ENCODE measurements at places on chromosomes 1 and 21.

DNA sequence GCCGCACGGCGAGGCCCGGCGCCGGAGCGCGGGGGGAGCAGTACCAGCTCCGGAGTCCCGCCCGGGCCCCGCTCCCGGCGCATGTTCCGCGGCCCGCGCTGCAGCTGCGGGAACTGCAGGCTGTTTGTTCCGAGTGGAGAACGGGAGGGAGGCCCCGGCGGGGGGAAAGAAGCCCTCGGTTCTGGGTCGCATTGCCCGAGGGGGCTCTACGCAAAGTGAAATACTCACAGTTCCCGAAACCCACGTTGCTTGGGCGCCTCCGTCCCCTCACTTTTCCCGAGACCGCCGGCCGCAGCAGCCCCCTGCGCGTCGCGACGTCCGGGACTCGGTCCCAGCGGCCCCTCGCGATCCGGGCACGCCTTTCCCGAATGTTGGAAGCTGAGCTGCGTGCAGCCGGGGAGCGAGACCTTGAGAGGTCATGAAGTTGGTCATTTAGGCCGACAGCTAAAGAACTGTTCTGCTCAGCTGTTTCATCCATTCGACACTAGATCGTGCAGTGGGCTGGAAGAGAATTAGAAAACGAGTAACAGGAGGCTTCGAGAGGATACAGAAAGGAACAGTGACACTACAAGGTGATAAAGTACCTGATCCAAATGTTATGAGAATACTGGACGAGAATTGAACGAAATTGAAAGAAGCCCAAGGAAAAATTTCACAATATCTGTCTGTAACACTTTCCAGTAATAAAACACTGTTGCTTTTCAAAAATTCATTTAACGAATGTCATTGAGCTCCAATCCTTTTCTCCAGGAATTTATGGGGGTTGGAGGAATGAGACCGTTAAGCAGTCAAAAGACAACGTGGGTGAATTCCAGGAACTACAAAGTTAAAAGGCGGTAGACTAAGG is 657 bp upstream of the LIN9 start:
- no peak for DNase-seq

DNA sequence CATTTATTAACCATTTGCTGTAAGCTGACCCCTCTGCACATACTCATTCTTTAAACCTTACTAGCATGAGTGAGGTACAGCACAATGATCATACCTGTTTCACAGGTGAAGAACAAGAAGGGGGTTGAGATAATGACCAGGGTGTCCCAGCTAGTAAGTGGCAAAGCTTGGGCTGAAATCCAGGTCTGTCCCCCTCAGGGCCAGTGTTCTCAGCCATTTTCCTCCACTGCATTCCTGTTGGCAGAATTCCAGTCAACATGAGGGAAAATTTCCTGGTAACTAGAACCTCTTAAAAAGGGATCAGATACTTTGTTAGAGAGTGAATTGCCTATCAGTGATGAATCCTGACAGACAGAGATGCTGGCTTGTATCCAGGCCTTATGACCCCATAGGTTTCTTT is 48.1 kb downstream of the SPATA46 start:
- no peak for DNase-seq

GRCh38 chr1:27274204-27274603 is 39.8 kb downstream of the WDTC1 start:
- no peak for DNase-seq

DNA sequence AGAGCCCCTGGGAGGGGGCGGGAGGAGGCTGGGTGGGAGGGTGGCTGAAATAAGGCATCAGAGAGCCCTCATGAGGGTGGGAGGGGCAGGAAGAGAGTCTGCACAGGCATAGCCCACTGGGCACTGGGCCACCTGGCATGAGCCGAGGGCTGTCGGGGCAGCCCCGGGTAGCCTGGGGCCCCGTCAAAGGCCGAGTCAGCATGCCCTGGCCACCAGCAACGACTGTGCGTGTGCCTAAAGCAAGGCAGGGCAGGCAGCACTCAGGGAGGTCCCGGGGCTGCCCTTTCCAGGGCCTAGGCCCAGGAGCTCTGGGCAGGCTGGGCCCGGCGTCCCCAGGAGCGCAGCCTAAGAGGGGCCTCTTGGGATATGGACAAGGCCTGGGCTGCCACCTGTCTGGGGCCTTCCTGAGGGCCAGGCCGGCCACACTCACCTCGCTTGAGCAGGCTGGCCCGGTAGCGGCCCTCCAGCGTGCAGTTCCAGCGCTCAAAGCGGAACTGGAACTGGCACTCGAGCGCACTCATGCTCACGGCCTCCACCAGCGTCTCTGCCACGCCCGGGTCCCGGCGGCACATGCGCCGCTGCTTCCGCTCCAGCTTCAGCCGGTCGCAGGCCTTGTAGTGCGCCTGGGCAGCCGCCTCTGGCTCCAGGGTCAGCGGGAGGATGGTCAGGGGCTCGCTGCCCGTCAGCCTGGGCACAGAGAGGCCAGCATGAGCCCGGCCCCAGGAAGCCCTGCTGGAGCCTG is 22.7 kb downstream of the WNT9A start:
- no peak for DNase-seq

GRCh38 chr1:165644064-165644735 is 13.2 kb downstream of the MGST3 start:
- no peak for DNase-seq

DNA sequence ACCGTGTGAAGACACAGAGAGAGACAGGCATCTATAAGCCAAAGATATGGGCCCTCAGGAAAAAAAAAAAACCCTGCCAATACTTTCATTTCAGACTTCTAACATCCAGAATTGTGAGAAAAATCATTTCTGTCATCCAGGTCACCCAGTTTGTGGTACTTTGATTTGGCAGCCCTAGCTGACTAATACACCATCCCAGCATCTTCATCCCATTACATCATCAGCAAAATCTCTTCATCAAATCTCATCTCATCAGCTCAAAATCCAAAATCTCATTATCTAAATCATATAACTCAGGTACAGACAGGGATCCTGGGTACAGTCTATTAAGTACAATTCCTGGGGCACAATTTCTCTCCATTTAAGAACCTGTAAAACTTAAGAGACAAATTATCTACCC is 51.9 kb upstream of the GJA8 start:
- DNase-seq = no peak

DNA sequence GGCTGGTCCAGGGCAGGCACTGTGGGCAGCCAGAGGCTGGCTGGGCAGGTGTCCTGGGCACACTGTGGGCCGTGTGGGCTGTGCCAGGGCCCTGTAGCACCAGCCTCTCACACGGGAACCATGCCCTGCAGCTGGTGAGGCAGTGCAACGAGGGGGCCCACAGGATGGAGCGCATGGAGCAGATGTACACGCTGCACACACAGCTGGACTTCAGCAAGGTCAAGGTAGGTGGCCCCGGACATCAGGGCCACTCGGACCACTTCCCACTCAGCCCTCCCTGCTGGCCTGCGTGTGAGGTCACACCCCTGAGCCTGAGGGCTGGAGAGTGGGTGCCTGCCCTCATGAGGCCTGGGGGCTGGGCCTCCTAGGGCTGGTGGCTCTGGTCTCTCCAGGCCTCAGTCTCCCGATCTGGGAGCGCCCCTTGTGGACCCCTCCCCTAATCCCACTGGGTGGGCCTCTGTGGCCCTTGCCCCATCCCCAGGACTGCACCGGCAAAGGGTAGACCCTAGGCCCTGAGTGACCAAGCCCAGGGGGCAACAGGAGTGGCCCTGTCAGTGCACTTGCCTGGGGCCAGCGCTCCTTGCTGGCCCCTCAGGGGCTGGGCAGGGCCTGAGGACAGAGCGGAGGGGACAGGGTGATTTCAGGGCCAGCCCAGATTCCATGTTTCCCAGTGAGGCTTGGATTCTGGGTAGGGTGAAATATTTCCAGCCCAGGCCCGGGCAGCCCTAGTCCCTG is 21.5 kb downstream of the ARHGEF16 start:
- no peak for DNase-seq

GRCh38 chr1:160271025-160271424 is 8.7 kb upstream of the DCAF8 start:
- DNase-seq = no peak

DNA sequence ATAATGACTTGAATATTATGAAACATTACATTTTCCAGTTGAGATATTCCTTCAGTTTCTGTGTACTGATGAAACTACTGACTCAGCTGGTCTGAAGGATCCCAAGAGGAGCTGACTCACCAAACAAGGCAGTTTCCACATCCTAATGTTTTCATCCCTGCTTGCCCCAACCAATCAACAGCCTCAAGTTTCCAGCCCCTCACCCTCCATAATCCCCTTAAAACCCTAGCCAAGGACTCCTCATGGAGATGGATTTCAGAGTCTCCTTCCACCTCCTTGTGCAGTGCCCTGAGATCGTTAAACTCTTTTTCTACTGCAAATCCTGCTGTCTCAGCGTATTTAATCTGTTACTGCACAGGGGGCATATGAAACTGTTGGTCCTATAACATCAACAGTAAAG is 83.1 kb upstream of the HAO2 start:
- DNase-seq = no peak

DNA sequence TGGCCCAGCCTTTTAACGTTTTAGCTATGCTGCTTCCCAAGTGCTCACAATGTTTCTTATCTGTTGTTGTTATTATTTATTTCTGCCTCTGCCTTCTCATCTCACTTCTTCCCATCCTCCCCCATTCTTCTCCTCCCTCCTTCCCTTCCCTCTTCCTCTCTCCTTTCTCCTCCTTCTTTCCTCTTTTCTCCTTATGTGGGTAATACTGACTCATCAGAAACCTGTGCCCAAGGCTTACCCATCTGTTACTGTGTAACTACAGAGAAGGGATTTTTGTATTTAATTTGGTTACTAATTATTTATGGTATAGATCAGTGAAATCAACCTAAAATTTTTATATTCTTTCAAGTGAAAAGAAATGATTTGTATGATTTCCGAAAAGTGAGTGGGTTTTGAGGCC is 120.3 kb downstream of the KCNK2 start:
- no peak for DNase-seq

DNA sequence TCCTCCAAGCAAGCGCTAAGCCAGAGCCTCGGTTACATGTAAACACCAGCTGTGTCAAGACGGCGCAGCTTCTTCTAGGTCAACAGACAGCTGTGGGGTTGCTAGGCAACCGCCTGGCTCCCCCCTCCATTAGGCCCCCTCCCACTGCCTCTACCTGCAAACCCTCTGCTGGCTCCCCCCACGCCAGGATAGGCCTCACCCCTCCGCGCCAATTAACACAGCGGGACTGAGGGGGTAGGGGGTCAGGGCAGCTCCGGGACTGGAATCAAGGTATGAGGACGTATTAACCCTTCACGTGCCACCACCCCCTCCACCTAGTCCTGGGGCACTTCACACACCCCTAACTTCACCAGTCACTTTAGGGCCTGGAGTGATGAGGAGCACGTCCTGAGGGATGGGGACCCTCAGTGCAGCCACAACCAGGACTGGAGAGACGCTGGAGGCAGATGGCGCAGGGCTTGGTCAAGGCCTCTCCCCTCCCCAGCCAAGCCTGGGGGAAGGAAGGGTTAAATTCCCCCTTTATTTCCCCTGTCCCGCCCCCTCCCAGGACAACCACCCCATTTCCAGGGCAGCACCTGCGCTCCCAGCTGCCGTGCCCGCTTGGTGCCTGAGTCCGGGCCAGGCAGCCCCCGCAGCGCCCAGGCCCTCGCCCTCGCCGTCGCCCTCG is 37.4 kb upstream of the WASF2 start:
- no peak for DNase-seq

GRCh38 chr1:166172106-166172505 is 5.3 kb upstream of the FAM78B start:
- no peak for DNase-seq

DNA sequence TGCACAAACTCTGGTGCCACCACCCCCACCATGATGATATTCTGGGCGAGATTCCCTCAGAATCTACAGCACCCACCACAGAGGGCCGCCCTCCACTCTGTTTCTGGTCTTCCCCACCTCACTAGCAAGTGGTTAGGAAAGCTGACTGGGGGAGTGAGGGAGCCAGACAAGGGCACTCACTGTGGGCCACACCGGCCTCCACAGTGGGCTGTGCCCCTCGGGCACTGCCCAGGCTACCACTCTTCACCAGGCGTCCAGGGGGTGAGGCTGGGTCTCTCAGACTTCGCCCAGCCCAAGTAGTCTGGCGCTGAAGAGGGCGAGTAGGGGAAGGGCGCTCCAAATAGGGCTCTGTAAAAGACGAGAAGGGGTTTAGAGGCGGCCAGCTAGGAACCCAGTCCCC is 11.2 kb upstream of the GATAD2B start:
- no peak for DNase-seq

- DNase-seq = no peak
These were observed 75.9 kb downstream of the KIF1B start for GRCh38 chr1:10286244-10286643.

DNA sequence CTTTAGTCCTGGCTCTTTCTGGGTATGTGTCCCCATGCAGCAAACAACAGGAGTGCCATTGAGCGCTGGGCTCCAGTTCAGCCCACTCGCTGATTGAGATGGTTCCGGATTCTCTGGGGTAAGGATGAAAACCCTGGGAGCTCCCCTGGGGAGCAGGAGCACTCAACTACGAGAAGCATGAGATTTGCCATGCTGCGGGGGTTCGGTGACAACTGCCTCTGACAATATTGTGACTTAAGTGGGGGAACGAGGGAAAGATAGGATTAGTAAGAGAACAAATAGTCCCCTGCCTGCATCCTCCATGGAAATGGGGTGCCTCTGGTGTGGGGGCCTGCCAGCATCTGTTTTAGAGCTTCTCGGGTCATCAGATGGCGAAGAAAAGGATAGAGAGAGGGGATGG is 123.6 kb upstream of the IPO9 start:
- DNase-seq = no peak

GRCh38 chr1:111487133-111487532 is 13.3 kb downstream of the C1orf162 start:
- no peak for DNase-seq

DNA sequence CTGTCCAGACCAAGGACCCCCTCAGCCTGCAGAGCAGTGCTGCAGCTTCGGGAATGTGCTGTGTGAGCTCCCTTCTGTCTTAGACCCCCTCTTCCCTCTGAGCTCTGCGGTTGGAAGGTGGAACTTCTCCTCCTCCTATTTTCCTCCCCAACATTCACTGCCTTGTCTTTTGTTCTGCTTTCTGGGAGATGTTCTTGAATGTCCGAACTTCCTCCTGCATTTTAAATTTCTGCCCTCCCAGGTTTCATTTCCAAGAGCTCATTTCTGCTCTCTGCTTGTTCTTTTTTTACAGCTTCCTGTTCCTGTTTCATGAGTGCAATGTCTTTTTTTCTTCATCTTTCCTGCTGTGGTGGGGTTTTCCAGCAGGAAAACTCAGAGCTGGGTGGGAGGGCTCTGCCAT is 29.3 kb downstream of the RRP1 start:
- peak; percentile 42 for DNase-seq

GRCh38 chr1:57384284-57384683 is 39.6 kb downstream of the DAB1 start:
- DNase-seq = no peak

DNA sequence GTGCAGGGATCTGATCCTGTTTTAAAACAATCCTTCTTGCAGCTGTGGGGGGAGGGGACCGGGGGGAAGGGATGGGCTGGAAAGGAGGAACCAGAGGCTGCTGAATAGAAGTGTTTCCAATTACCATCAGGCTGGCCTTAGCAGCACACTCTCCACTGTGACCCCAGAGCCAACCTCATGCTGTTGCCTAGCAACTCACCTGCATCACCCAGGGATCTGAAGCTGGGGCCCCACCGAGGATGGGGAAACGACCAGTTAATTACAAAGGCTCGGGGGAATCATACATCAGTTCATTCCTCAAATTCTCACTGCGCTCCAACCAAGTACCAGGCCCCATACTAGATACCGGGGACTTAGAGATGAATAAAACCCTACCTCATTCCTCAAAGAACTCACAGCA is 11.9 kb upstream of the GPX7 start:
- DNase-seq = no peak

Data from globus pallidus (tissue), 1 donor.